ENCODE measurements at places on chromosomes 6 and 20. TPM values are rescaled to one million over a fixed set of nuclear protein-coding genes. Genes with fewer than 3 reads are reported as not detected.

GRCh38 chr6:132504757-132505156, 8.2 kb downstream of the STX7 start:
- H3K27me3 ChIP-seq, result no peaks in the 10 kb centered on the region
- H3K4me3 ChIP-seq, result no peak overlapping the region
- no peak for DNase-seq
- H3K4me1 ChIP-seq, result peaks cover 33% of the 10 kb centered on the region

The IYD gene
- total RNA-seq, result not detected

DNA sequence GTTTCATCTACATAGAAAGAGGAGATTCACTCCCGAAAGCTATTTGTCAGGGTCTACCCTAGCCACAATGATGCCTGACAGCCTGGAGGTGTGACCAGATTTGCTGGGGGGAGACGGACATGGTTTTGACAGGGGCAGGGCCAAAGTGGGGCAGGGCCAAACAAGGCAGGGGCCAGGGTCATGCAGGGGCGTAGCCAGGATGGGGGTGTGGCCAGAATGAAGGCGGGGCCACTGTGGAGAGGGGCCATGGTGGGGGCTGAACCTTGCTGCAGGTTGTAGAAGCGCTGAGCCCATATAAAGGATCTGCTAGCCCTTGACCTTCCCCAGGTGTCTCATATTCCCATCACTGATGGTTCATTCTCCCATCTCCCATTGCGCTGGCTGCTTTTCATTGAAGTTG, 184.1 kb upstream of the SULF2 start:
- no peak for DNase-seq
- H3K4me1 ChIP-seq, result peaks cover 12% of the 10 kb centered on the region

- H3K27me3 ChIP-seq, result no peaks in the 10 kb centered on the region
- H3K36me3 ChIP-seq, result no peaks in the 10 kb centered on the region
- no peak overlapping the region for H3K4me3 ChIP-seq
- H3K27ac ChIP-seq, result no peak overlapping the region
- no peak for DNase-seq
- H3K4me1 ChIP-seq, result no peaks in the 10 kb centered on the region
Measured at GRCh38 chr6:2034256-2034655, 211.1 kb downstream of the GMDS start.

All from esophagus muscularis mucosa (tissue), 4 donors.